ENCODE measurements at places on chromosomes 12 and 14. TPM values are rescaled to one million over a fixed set of nuclear protein-coding genes. Genes with fewer than 3 reads are reported as not detected.

The AQP2 gene
- total RNA-seq: not detected

The TEX22 gene
- total RNA-seq: 0.39 TPM

The IL22 gene
- total RNA-seq: not detected

The LRP10 gene
- total RNA-seq: 107 TPM

The CHURC1 gene
- total RNA-seq: 46.7 TPM

The XPOT gene
- 47.1 TPM for total RNA-seq

The OR4E2 gene
- total RNA-seq: not detected

The FGF23 gene
- total RNA-seq: not detected

The TMEM179 gene
- total RNA-seq: not detected

The RCOR1 gene
- total RNA-seq: 33.4 TPM

The SIX6 gene
- total RNA-seq: not detected

The LRP1-AS gene
- not detected for total RNA-seq

The REM2 gene
- total RNA-seq: not detected

The FAIM2 gene
- total RNA-seq: under 0.01 TPM

The NELL2 gene
- not detected for total RNA-seq

The PROX2 gene
- not detected for total RNA-seq

The CLEC2A gene
- 0.22 TPM for total RNA-seq

The PLCZ1 gene
- total RNA-seq: not detected

The BATF gene
- total RNA-seq: 7.7 TPM

Measured in placental epithelial cell (primary cell).